ENCODE measurements at places on chromosomes 1 and 21.

DNA sequence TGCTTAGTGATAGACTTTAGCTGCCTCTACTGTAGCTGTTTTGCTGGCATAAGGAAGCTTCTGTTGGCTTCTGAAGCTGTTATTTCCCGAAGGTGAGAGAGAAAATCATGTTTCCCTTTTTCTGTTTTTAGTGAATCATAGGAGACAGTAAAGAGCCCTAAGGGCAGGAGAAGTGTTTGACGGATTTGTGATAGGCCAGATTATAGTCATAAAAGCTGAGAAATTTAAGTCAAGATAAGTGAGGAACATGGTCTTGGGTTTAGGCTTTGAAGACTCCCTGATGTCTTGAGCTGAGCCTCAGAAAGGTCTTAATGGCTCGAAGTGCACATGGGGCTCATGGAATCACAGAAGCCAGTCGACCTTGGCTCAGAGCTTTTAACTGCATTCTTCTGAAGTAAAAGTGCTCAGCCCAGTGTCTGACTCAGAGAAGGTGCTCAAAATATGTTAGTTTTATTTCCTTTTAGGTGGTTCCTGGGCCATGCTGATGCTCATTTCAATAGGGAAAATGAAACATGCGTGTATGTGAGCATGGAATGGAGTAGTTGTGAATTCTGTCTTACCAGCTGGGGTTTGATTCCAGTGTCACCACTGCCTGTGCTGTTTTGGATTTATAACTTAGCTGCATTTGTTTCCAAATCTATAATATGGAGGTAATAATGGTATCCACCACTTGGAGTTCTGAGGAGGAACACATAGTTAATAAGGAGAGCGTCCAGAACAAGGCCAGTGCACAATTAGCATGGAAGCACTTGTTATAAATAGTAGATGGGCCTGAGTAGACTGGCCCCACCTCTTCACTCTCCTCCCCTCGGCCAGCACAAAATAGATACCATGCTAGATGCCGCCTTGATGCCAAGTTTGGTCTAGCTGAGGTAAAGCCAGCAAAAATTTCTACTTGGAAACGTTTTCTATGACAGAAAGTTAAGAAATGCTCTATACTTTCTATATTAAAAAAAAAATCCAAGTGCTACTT, 99.2 kb downstream of the C1orf21 start:
- DNase-seq = no peak

GRCh38 chr1:69671363-69672010, 103.8 kb downstream of the LRRC7 start:
- no peak for DNase-seq

DNA sequence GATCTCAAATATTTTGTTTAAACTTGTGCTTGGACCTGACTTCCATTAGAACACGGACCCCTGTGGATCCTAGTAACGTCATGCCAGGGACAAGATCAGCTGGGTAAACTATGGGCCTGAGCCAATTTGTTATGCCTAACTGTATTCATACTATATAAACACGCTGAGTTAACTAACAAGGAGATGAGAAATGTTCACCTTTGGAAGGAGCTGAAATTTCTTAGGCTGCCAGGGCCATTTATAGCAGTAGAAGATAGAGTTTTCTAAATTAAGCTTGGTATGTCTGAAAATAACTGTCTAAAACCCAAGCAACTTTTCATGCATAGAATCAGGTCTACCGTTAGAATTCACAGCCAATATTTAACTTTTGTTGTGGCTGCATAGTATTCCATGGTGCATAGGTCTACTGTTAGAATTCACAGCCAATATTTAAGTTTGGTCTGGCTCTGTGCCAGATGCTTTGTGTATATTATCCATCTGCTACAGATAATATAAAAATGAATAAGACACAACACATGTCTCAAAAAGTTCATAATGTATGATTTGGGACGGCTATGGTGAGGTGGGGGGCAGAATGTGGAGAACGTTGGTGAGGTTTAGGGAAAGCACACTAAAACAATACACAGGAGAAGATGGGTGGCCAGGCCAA, 61.5 kb downstream of the NMNAT2 start:
- no peak for DNase-seq

DNA sequence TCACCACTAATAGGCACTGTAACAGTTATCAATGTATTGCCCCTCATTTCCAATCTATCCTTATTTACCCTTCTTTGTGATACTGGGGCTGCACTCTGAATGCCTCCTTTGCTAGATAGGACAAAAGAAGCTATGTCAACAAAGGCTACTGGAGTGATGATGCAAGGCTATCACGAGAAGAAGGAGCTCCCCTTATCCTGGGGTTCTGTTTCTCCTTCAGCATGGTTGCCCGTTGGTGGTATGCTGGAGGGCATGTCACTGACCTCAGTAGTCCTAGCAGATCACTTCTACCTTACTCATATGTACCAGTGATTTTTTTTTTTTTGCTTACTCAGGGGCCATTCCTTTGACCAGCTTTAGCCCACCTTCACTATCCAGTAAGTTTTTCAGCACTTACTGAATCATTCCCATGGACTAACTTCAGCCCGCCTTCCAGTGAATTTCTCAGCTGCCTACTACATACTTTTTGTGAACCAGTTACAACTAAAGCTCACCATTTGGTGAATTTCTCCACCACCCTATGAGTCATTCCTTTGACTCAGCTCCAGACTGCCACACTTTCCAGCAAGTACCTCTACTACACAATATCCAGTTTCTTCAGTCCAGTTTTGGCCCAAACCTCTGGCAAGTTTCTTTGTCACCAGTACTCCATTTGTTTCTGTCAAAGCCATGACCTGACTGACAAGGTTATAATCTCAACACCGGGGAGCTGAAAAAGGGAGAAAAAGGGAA, 944.5 kb downstream of the KCNT2 start:
- DNase-seq = no peak

DNA sequence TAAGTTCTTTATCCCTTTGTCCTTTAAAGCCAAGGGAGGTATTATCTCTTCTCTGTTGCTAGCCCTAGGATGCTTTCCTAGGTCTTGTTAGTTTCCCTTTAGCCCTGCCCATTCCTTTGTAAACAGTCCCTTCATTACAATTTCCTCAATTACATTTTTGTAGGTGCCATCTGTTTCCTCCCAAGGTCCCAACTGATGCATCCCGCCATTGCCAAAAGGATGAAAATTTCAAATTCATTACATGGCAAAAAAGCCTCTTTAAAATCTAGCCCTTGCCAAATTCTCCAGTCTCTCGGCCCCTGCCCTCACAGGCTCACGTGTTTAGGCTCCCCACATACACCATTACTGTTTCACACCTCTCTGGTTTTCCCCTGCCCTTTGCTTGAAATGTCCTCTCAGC, 151.9 kb upstream of the C1orf87 start:
- DNase-seq = no peak

- no peak for DNase-seq
These were observed 1.4 kb downstream of the CAPN2 start for GRCh38 chr1:223713546-223714420.

GRCh38 chr1:25773441-25774125, 26.4 kb upstream of the SELENON start:
- DNase-seq = no peak

GRCh38 chr1:232432313-232432712, 197.6 kb downstream of the SIPA1L2 start:
- no peak for DNase-seq

DNA sequence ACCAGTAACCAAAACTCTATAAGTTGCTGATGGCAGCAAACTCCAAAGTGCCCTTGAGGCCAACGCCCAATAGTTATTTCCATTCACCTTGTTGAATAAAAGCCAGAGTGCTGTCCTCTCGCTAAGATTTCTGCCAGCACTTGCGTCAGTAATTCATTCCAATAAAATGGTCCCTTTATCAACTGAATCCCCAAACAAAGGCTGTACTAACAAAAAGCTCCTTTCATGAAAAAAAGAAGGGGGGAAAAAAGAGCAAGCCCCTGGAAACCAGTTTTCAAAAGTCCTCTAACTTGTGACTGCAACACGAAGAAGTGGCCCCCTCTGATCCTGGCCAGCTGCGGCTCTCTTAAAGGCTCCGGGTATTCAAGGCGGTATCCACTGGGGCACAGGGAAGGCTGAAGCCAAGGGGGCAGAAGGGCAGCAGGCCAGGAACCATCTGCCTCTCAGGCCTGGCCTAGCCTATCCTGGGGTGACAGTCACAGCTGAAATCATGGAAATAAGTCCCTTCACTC, 55.8 kb upstream of the ZNF326 start:
- no peak for DNase-seq

DNA sequence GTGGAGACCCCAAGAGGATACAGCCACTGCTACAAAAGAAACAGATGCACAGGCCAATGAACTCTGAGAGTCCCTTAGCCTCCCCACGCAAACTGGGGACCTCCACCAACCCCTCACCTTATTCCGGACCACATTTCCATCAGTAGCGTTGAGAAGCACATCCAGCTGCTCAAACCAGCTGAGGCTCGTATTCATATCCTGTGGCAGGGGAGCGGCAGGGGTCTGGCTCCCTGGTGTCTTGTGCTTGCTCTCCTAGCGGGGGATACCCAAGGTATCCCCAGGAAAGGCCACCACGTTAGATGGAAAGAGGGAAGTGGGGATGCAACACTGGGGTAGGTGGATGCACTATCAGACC, 481 bp downstream of the CCDC163 start:
- no peak for DNase-seq
